ENCODE measurements at places on chromosomes 1 and 21.

DNA sequence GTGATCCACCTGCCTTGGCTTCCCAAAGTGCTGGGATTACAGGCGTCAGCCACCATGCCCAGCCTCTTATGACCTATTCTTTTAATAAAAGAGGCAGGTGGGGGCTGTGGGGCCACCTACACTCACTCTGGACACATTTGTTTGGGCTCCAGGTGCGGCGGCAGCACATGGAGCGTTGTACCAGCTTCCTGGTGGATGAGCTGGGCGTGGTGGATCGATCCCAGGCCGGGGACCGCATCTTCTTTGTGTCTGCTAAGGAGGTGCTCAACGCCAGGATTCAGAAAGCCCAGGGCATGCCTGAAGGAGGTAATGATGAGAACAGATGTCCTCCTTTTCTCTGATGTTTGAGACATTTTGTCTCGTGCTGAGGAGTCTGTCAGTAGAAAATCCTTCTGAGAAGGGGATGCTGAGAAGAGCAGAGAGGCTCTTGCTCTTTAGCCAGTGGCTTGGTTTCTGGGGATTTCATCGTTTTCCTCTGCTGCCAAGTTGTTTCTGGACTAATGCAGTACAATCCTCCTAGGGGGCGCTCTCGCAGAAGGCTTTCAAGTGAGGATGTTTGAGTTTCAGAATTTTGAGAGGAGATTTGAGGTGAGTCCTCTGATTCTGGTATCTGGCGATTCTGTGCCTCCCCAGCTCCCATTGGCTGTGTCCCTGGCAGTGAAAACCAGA, 17.9 kb upstream of the MIIP start:
- peak; percentile 25 for DNase-seq

- DNase-seq, result no peak
These were observed 181.0 kb downstream of the GIPC2 start for GRCh38 chr1:78226784-78227183.

- DNase-seq, result no peak
These were observed 109.2 kb downstream of the TTLL7 start for GRCh38 chr1:83889707-83890106.

- no peak for DNase-seq
These were observed 26.2 kb upstream of the CAP1 start for GRCh38 chr1:40014253-40014706.

DNA sequence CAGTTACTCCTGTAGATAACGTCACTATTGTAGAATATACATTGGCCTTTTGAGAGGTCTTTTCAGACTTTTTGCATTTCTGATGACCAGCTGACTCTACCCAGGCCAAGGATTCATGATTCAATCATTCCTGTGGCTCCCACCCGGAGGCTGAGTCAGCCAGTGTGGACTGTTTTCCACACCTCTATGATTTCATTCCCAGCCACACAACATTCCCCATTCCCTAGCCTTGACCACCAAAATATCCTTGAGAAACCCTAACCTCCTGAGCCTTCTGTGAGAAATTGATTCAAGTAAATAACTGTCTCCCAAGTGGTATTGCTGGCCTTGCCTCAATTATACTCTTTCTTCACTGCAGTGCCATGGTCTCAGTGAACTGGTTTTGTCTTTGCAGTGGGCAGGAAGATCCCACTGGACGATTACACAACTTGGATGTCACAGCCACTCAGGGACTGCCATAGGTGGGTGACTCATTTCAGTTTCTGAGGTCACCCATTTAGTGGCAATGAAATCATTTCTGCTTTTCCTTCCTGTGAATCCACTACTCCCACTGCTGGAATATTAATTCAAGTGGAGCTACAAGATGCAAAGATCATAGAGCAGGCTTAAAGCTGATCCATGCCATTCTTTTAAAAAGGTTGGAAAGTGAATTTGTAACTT, 518.6 kb upstream of the ZP4 start:
- DNase-seq, result no peak

- no peak for DNase-seq
These were observed 59.6 kb downstream of the ABL2 start for GRCh38 chr1:179169616-179170467.

- DNase-seq, result no peak
These were observed 187.6 kb upstream of the NFIA start for GRCh38 chr1:60894741-60895140.

- DNase-seq, result no peak
These were observed 2.5 kb upstream of the CLCA1 start for GRCh38 chr1:86466109-86466844.

DNA sequence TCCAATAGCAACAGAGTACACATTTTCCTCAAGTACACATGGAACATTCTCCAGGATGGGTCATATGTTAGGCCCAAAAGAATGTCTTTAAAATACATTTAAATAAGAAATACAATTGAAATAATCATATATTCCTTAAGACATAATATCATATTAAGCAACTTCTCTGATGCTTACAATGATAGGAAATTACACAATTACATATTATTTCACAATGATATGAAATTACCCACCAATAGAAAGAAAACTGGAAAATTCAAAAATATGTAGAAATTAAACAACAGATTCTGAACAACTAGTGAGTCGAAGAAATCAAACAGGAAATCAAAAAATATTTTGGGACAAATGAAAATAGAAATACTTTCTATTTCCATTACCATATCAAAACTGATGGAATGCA, 45.6 kb downstream of the FLVCR1 start:
- DNase-seq, result no peak

DNA sequence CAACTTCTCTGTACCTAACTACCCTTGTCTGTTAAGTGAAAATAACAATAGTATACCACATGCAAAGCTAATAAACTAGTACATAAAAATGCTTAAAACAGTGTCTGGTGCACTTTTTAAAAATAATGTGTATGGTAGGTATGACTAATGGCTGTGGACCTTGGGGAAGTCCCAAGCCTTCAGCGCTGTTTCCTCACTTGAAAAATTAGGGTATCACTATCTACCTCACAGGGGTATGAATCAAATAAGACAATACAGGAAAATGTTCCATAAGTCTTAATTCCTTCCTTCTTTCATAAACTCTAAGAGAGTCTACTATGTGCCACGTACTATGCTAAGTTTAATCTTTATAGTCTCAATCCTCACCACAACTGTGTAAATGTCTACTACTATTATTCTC, 32.0 kb downstream of the EGLN1 start:
- no peak for DNase-seq

DNA sequence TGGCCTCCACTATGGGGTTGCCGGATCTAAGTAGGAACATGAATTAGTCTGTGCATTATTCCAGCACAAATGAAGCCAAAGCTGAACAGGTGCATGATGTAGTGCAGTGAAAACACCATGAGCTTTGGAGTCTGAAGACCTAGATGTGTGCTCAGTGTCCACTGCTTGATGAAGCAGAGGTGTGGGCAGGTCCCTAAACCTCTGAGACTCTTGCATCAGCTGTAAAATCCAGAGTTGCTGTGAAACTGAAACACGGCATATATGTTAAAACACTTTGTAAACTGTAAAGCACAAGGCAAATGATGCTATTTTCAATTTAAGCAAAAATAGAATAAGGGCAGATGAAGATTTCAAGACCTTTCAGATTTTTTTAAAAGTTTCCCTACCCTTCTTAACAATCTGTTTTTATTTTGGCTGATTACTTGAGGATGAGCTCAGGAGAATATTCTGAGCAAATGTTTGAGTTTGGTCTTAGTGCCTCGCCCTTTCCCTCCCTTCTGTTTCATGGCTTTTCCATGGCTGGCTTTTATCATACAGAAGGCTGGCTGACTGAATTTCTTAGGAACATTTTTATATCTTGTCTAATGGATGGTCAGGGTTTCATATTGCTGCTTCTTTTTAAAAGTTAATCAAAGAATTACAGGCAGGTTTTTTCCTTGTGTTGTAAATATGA, 221.8 kb downstream of the NTNG1 start:
- no peak for DNase-seq

DNA sequence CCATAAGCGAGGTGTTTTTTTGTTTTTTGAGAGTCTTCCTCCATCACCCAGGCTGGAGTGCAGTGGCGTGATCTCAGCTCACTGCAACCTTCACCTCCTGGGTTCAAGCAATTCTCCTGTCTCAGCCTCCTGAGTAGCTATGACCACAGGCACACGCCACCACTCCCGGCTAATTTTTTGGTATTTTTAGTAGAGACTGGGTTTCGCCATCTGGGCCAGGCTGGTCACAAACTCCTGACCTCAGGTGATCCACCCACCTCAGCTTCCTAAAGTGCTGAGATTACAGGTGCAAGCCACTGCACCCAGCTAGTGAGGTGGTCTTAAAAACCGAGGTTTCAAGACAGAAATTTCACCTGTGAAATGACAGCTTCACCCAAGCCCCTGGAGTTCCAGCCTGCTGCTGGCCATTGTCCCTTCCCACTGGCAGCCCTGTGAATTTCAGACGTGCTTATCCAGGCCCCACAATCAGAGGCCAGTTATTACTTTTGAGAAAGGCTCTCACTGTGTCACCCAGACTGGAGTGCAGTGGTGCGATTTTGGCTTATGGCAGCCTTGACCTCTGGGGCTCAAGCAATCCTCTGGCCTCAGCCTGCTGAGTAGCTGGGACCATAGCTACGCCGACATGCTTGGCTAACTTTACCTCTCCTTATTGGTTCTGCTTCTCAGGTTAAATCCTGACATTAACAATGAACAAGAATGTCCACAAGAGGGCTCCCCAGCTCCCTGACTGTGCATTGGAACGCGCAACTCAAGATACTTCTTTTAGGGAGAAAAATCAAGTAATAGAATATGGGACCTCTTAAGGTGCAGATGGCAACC, 19.4 kb downstream of the ENO1 start:
- DNase-seq, result peak; percentile 52

- no peak for DNase-seq
These were observed 47.4 kb upstream of the C21orf91 start for GRCh38 chr21:17866590-17866989.

GRCh38 chr1:43312663-43313515, 12.1 kb downstream of the TIE1 start:
- DNase-seq, result no peak

DNA sequence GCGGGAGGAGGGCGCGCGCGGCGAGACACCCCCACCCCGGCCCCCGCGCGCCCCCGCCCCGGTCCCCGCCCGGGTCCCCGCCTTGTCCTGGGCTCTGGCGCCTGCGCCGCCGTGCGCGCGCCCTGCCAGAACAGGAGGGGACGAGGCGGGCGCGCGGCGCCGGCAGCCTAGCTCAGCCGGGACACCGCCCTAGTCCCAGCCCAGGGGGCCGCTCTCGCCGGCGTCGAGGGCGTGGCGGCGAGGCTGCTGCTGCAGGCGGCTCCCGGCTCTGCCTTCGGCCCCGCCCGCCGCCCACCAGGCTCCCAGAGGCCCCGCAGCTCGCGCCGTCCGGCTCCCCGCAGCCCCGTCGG, at the start of gene RCAN3:
Gene RCAN3 (plus strand): TSS at position 128 of the 350 bp plus-strand sequence. CDS start 11,537 bp downstream, outside the sequence.
- DNase-seq, result peak; percentile 75

DNA sequence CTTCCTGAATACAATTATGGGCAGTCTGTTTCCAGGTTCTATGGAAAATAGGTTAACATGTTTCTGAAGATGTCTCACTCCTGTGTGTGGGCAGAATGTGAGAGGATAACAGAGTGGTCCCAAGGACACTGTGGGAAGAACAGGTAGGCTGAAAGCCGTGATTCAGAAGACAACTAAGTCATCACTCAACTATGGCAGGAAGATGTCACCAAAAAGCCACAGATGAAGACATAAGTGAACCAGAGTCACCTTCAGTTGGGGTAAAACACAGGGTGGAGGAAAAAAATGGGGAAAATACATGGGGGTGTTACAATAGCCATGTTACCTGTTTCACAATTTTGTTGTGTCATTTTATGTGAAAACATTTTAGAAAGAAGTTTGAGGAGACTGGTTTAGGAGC, 75.1 kb downstream of the UCHL5 start:
- no peak for DNase-seq

- DNase-seq, result peak; percentile 54
These were observed 75.0 kb downstream of the ATP6V1G3 start for GRCh38 chr1:198465201-198466144.

DNA sequence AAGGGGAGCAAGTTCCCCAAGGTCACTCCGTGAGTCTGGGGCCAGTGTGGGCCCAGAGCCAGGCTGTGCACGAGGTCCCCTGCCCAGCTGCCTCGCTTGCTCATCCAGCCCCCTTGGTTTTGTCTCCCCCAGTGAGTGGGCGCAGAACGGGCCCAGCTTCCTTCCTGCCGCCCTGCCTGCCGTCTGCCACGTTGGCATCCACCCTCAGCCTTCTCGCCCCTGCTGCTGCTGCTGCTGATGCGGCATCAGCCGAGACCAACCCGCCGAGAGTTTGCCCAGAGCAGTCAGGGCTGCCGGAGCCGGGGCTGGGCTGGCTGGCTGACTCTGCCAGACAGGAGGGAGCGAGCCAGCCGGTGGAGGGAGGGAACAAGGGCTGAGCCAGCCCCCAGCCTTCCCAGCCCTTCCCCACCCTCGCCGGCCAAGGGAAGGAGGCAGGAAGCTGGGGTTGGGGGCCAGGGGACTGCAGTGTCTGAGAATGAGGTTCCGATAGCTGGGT, 31.4 kb upstream of the WASF2 start:
- peak; percentile 42 for DNase-seq

Measured in hindlimb muscle (tissue), 1 donor.